Spinal cord (tissue), 10 donors: ENCODE measurements at places on chromosomes 1 and 21. TPM values are rescaled to one million over a fixed set of nuclear protein-coding genes. Genes with fewer than 3 reads are reported as not detected.

DNA sequence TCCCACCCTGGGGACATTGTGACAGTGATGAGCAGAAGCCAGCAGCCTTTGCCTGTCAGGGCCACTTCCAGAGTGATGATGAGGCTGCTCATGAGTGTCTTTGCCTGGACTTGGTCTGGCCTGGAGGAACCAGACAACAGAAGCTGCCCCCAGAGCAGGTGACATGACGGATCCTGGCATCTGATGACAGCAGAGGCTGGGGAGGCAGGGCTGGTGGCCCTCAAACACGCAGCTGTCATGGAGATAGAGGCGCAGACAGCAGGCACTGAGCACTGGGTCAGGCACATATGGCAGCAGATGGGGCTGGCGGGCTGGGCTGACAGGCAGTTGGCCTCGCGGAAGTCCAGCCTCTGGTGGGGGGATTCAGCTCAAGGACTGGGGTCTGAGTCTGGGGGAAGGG is 66.4 kb upstream of the STUM start:
- H3K27ac ChIP-seq, result no peak overlapping the region
- DNase-seq, result no peak
- peaks cover 2% of the 10 kb centered on the region for H3K27me3 ChIP-seq
- H3K4me1 ChIP-seq, result no peaks in the 10 kb centered on the region
- no peak overlapping the region for H3K4me3 ChIP-seq
- no peaks in the 10 kb centered on the region for H3K36me3 ChIP-seq

Gene FTCD
- 0.50 TPM for total RNA-seq

- H3K27me3 ChIP-seq, result no peaks in the 10 kb centered on the region
- no peak overlapping the region for H3K4me3 ChIP-seq
- peaks cover 3% of the 10 kb centered on the region for H3K36me3 ChIP-seq
- no peak for DNase-seq
- no peak overlapping the region for H3K27ac ChIP-seq
Observed at GRCh38 chr1:193070942-193071341, 11.5 kb downstream of the RO60 start.

Gene BTBD8
- total RNA-seq, result 56.1 TPM

Gene MATN1
- total RNA-seq, result 0.50 TPM

DNA sequence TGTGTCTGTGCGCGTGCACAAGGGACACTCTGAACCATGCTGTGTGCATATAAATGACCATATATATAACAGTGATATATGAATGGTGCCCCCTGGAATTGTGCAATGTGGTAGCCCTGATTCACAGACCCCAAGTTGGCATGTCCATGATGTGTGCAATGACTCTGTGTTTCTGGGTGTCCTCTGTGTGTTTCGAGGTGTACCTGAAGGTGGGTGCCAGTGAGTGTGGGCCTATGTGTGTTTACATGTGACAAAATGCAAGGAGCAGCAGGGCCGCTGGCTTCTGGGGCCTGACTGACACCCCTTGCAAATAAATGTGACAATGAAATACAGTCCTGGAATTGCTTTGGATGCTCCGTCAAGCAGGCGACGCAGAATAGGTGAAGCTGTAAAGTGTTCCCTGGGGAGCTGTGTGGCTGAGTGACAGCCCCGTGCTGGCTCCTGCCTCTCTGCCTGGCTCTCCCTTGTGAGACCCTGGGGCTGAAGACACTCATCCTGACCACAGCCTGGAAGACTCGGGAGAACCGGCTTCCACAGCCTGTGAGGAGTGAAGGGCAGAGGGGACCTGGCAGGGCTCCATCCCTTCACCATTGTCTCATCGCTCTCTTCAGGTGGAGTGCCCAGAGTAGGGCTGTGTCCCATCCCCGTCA is 38.2 kb upstream of the CSF3R start:
- DNase-seq, result no peak
- H3K27me3 ChIP-seq, result no peaks in the 10 kb centered on the region
- peaks cover 11% of the 10 kb centered on the region for H3K4me1 ChIP-seq
- no peaks in the 10 kb centered on the region for H3K36me3 ChIP-seq
- H3K27ac ChIP-seq, result no peak overlapping the region

DNA sequence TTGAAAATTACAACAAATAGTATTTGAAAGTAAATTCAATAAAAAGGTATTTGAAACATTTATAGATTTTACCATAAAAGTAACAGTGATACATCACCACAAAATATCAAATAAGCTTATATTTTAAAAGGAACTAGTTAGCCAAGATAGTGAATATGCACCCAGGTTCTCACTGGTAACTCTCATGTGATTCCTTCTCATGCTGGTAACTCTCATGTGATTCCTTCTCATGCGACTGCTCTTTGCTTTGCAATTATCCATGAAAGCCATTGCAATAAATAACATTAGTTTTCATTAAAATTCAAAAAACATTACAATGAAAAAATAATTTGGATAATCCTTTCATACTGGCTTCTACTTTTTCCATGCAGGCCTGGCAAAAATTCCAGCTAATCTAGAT is 75.4 kb downstream of the AHCTF1 start:
- H3K4me1 ChIP-seq, result no peaks in the 10 kb centered on the region
- H3K27me3 ChIP-seq, result no peaks in the 10 kb centered on the region
- H3K36me3 ChIP-seq, result peaks cover 21% of the 10 kb centered on the region
- DNase-seq, result no peak
- H3K27ac ChIP-seq, result no peak overlapping the region

DNA sequence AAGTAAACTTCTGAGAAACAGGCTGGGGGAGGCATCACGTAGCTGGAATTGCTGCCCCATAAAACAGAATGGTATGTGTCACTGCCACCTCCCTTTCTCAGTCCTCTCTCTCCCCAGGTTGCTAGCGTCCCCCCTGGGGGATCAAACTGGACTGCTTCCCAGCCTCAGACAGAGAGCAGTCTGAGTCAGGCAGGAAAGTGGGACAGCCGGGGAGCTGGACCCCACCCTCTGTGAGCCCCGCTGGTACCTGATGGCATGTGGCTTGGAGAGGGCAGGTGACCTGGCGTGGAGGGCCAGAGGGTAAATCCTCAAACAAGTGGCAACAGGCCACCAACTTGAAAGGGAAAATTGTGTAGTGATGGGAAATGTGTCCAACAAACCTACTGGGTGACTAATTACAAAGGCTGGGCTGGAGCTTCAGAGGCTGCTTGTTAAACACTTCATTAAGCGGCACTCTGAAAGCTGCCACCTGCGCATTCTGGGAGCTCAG is 1.0 kb upstream of the SFN start:
- no peak overlapping the region for H3K4me3 ChIP-seq
- no peak overlapping the region for H3K27ac ChIP-seq
- H3K36me3 ChIP-seq, result peaks cover 25% of the 10 kb centered on the region
- H3K4me1 ChIP-seq, result peaks cover 26% of the 10 kb centered on the region
- H3K27me3 ChIP-seq, result no peaks in the 10 kb centered on the region

DNA sequence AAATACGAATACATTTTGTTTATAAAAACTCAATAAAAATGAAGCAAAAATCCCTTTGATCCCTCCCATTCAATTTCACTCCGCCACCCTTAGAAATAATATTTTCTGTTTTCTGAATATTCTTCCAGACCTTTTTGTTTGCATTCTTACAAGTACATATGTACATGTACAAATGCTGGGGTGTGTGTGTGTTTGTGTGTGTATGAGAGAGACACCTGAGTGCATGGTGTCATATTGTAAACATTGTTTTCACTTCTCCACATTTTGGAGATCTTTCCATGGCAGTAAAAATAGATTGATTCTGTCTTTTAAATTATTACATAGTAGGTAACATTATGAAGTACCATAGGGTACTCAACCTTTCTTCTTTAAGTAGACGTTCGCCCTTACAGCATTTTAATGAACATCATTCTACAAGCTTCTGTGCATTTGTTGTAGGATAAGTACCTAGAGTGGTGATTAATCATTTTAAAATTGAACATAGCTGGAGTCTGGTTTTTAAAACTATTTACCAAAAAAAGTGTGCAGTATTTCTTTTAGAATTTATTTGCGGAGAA is 1.3 kb upstream of the MPC2 start:
- no peaks in the 10 kb centered on the region for H3K4me1 ChIP-seq
- DNase-seq, result no peak
- no peak overlapping the region for H3K27ac ChIP-seq
- no peaks in the 10 kb centered on the region for H3K27me3 ChIP-seq
- peak overlapping the region; percentile 9 for H3K4me3 ChIP-seq

DNA sequence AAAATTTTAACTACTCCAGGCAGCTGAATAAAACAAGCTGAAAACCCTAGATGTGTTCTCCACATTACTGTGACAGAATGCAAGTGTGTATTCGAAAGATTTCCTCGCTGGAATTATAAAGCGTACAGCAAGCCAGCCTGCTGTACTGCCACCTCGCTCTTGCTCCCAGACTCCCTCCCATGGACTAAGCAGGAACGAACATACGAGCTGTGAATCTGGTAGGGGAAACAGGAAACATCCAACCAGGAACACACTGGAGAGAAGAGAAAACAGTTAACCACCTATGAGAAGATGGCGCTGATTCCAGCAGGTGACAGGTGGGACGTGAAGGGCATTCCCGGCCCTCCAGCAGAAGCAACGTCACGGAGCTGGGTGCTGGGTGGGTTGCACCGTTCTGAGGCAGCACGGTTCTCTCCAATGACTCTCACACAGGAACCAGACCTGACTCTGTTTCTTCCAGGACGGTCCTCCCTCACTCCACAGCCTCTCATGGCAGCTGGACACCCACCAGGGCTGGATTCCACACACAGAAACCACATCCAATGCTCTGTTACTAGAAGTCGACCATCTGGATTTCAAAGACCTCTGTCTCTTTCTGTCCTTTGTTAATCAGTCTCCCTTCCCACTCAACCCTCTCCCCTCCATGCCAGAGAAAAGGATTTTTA is 219.2 kb downstream of the RERE start:
- peak; percentile 93 for DNase-seq
- peak overlapping the region; percentile 69 for H3K27ac ChIP-seq
- no peaks in the 10 kb centered on the region for H3K27me3 ChIP-seq
- H3K36me3 ChIP-seq, result peaks cover 2% of the 10 kb centered on the region

Gene LDLRAP1
- total RNA-seq, result 7.3 TPM

Gene LCE6A
- not detected for total RNA-seq

GRCh38 chr1:219898375-219898774 is 30.0 kb downstream of the SLC30A10 start:
- no peaks in the 10 kb centered on the region for H3K36me3 ChIP-seq
- no peak overlapping the region for H3K4me3 ChIP-seq
- no peak for DNase-seq
- H3K27me3 ChIP-seq, result no peaks in the 10 kb centered on the region
- no peak overlapping the region for H3K27ac ChIP-seq

DNA sequence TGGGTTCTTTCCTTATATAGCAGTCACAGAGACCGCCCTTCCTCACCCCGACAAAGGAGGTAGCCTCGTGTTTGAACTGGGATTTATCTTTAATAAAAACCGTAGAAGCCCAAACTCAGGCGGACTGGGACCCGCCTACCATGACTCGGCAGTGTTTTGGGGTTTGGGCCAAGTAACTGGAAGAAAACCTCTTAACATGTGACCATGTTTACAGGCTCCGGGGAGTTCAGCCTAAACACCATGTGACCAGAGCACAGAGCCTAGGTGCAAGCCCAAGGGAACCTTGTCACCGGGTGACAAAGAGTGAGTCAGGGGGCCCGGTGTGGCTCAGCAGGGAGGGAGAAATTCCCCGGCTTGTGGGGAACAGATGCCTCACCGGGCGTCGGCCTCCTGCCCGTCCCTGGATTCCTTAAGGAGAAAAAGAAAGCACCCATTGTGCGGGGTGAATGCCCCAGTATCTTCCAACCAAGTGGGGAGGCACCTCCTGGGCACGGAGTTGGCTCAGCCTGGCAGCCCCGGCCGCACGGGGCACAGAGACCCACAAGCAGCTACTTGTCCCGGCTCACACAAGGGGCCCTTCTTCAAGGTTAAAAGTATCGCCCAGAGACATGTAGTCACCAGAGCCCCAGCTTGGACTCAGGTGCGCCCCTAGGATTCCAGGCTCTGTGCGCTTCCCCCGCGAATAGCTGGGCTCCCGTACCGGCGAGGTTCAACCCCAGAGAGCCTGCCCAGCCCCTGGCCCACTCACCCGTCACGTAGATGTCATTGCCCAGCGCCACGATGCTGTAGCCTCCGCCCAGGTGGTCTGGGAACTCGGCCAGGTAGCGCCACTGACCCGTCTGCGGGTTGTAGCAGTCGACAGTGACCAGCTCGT is 1.4 kb downstream of the KLHL21 start:
- H3K36me3 ChIP-seq, result peaks cover 31% of the 10 kb centered on the region
- H3K4me3 ChIP-seq, result peak overlapping the region; percentile 76
- DNase-seq, result no peak
- peak overlapping the region; percentile 71 for H3K27ac ChIP-seq

DNA sequence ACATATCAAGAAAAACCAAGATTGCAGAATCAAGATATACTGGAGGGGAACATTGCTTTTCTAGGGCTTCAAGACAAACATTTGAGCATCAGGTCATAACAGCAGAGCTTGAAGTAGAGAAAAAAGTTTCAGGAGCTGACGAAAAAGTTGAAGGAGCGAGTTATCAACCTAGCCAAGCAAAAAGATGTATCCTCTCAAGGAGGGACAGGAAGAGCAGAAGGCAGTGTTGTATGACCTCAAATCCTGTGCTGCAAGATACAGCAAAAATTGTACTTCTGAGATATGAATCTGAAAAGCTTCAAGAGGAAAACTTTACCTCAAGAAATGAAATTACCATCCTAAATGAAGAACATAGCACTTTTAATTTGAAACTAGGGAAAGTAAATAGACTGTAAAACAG is 153.1 kb downstream of the AK5 start:
- H3K4me3 ChIP-seq, result no peak overlapping the region
- no peak overlapping the region for H3K27ac ChIP-seq
- H3K4me1 ChIP-seq, result no peaks in the 10 kb centered on the region
- no peaks in the 10 kb centered on the region for H3K27me3 ChIP-seq

- no peak for DNase-seq
- no peaks in the 10 kb centered on the region for H3K4me1 ChIP-seq
- H3K4me3 ChIP-seq, result no peak overlapping the region
- peaks cover 36% of the 10 kb centered on the region for H3K36me3 ChIP-seq
- no peak overlapping the region for H3K27ac ChIP-seq
Observed at GRCh38 chr1:246544001-246544400, 22.1 kb downstream of the TFB2M start.

Gene TSPAN1
- total RNA-seq, result 0.28 TPM

GRCh38 chr1:70033266-70033873 is 172.0 kb downstream of the LRRC40 start:
- no peaks in the 10 kb centered on the region for H3K36me3 ChIP-seq
- no peaks in the 10 kb centered on the region for H3K4me1 ChIP-seq
- H3K27ac ChIP-seq, result no peak overlapping the region
- no peaks in the 10 kb centered on the region for H3K27me3 ChIP-seq
- H3K4me3 ChIP-seq, result no peak overlapping the region
- DNase-seq, result no peak

Gene INAVA
- 5.7 TPM for total RNA-seq

Gene LCA5L
- 4.3 TPM for total RNA-seq
